Activated CD4-positive, alpha-beta T cell treated with anti-CD3 and anti-CD28 coated beads for 24 hours (primary cell): ENCODE measurements at places on chromosomes 5 and 9.

GRCh38 chr5:160363211-160363610 lies 7.2 kb downstream of the C1QTNF2 start:
- DNase-seq = no peak

DNA sequence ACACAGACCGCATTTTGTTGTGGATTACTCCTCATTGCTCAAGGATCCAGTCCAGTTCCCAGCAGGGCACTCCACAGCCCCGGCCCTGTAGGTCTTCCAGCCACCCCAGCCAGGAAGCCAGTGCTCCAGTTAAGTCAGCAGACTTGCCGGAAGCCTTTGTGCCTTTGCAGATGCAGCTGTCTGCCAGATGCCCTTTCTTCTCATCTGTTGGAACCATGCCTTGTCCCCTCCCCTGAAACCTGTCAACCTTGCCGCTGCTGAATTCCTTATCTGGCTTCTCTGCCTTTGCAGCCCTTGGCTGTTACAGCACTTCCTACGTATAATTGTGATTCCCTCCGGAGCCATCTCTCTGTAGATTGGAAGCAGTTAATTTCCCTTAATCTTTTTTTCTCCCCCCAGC lies 28.4 kb downstream of the PSAT1 start:
- no peak for DNase-seq

DNA sequence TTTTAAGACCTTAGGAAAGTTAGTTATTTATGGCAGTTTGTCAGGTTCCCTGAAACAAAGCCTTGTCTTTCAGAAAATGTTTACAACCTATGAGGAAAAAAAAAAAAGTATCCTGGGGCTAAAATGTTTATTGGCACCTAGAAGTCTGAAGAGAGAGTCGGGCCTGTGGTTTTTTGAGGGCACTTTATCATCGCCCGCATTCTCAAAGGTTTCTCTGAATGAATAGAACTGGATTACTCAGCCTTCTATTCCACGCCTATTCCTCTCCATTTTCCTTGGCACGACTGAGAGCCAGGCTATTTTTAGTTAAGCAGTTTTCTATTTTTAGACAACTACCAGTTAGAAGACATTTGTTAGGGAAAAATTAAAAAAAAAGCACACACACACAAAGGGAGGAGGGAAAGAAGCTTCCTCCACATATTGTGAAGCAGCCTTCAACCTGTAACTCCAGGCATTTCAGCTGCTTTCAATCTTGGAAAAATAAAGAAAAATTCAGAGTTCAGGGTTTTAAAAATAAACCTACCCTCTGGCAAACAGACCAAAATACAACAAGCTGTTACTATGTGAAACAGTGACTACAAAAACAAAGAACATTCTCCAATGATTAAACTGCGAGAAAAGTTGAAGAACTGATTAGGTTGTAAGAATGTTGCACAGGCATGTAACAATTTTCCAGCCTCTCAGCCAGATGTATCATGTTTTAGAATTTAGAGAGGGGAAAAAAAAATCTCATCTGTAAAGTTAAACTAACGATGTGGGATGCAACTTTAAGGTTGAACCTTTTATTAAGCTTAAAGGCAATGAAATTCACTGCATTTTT lies 97.0 kb downstream of the MEF2C start:
- DNase-seq = no peak

DNA sequence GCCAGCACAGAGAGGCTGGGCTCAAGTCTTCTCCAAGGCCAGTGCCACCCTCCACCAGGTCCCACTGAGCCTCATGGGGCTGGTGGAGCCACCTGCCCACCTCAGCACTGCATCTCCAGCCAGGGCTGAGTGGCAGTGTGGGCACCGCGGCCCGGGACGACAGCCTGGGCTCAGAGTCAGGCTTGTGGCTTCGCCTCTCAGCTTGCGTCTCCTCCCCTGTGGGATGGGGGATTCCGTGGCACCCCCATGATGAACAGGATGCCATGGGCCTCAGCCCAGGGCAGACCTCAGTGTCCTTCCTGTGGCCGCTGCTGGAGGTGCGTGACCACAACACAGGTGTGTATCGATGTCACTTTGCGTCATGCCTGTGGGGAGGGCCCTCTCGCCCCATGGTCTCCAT lies 136.4 kb upstream of the PPP1R26 start:
- no peak for DNase-seq

- DNase-seq = no peak
Observed at GRCh38 chr9:89185980-89186379, 7.4 kb upstream of the SHC3 start.

DNA sequence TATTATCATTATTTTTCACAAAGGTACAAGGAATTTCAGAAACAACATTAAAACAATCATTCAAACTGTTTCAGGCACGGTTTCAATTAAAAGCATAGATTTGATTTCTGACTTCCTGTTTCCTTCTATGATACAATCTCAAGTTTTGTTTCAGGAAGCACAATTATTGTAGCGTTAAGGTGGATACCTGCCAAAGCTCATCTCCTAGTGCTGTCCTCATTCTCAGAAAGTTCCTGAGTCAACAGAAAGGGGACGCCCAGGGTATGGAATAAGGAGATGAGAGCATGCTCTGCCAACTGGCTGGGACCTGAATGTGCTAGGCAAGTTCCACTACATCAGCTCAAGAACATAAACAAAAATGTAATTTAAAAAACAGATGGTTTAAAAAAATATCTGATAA lies 2.0 kb upstream of the TRIM14 start:
- DNase-seq = no peak

- no peak for DNase-seq
Observed at GRCh38 chr9:15670894-15671293, 118.1 kb downstream of the CCDC171 start.

GRCh38 chr5:35863159-35863558 lies 6.5 kb downstream of the IL7R start:
- DNase-seq = no peak

- DNase-seq = no peak
Observed at GRCh38 chr9:90099262-90099963, 494.6 kb downstream of the GADD45G start.
